NCI-H524 treated with DMSO at 0.1 percent for 48 hours (cell line): ENCODE measurements at places on chromosomes 5 and 9.

DNA sequence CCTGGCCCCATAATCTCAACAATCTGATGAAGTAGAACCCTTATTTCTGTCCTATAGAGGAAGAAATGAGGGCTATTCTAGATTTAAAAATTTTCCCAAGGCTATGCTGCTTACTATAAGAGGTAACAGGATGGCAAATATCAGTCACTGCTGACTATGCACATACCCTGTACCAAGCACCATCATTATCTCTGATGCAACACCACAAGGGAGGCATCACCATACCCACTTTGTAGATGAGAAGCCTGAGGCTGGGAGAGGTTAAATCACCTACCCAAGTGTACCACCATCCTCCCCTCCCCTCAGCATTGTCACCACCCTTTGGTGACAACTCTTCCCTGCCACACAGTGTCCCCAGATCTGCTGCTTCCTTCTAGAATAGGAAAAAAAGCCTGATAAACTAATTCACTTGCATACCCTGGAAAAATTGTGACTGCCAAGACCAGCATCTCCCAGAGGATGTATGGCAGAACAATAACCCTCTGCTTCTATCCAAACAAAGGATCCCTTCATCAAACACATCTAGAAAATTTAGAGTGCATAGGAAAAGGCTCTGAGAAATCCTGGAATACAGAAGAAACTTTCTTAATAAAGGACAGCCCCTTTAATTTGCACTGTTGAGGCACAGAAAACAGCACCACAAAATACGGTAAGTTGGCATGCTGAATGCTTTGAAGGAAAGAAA is 48.3 kb downstream of the PRRC1 start:
- no peak for DNase-seq

DNA sequence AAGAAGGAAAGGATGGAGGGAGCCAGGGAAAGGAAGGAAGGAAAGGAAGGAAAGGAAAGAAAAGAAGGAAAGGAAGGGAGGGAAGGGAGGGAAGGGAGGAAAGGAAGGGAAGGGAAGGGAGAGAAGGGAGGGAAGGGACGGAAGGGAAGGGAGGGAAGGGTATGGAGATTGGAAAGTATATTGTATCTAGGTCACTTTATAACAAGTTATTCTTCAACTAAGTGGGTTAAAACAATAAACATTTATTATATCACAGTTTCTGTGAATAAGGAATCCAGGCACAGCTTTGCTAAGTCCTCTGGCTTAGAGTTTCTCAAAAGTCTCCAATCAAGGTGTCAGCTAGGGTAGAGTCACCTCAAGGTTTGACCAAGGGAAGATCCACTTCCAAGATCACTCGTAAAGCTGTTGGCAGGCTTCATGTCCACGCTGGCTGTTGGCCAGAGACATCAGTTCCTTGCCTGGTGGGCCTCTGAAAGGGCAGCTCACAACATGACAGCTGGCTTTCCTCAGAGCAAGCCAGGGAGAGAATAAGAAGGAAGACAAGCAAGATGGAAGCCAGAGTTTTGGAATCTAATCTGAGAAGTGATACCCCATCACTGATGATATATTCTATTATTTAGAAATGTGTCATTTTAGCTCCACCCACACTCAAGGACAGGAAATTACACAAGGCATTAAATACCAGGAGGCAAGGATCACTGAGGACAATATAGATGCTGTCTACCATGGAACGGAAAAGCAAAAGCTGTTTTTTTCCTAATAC is 105.1 kb downstream of the DEPDC1B start:
- no peak for DNase-seq

DNA sequence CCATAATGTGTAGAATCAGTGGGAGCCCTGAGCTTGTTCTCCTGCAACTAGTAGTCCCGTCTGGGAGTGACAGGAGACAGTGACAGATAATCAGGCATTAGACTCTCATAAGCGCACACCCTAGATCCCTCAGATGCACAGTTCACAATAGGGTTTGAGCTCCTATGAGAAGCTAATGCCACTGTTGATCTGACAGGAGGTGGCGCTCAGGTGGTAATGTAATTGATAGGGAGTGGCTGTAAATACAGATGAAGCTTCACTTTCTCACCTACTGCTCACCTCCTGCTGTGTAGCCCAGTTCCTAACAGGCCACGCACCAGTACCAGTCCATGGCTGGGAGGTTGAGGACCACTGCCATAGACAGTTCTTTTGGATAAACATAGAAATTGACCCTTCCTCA is 188.7 kb downstream of the ROR2 start:
- DNase-seq, result no peak

- DNase-seq, result no peak
Observed at GRCh38 chr5:149585910-149586309, 4.6 kb downstream of the ARHGEF37 start.

GRCh38 chr5:127580731-127581130 is 63.3 kb downstream of the PRRC1 start:
- DNase-seq, result no peak
